ENCODE measurements at places on chromosomes 2 and 18.

DNA sequence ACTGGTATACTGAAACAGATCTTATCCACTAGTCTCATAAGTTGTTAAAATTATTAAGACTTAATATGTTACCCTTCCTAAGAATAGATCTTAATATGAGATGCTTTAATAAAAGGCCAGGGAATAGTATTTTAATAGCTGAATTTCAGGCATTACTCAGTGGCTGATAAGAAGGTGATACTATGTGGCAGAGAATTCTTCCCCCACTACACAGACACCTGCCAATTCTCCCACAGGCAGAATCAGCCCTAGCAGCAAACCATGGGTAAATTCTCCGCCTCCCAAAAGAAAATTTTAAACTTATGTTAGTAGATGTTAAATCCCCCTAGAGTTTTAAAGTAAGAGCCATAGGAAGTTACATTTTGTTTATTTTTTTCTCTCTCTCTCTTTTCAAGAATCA is 888.8 kb downstream of the LRP1B start:
- no peak for DNase-seq

- DNase-seq, result no peak
These were observed 20.0 kb upstream of the LANCL1 start for GRCh38 chr2:210496512-210496911.

DNA sequence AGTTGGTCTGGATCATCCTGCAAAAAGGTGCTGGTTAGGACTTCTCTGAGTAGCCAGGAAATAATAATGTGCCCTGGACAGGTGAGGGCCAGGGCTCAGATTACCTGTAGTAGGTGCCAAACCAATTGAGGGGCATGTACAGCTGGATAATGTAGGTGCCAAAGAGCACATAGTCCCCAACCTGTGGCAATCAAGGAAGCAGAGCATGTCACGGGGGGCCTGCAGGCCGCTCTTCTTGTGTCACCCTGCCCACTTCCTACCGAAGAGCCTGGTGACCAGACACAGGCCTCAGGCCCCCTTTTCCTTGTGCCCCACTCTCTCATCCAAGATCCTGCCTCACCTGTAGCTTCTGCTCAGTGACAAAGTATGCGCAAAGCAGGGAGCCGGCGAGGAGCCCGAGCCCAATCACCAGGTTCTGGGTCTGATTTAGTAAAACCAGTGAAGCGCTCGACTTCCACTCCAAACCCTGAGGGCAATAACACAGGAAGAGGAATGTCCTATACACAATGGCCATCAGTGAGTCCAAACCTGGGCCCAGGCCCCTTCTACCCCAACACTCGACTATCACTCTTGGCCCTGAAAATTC is 5.2 kb downstream of the ABCB6 start:
- no peak for DNase-seq

GRCh38 chr2:131580187-131580586 is 52.5 kb downstream of the CCDC74A start:
- no peak for DNase-seq

DNA sequence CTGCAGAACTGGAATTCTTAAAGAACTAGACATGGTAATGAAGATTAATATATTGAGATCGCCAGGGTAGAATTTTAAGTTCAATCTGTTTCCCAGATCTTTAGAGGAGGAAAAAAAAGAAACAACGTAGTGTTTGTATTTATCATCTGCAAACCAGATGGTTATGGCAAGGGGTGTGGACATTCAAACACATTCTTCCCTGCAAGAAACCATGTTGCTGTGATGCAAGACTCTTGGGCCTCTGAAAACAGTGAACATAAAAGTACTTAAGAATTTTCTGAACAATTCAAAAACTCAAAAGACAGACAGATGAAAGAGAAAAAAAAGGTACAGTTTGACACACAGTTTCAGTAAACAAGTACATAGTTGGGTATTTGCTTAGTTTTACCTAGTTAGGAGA is 35.6 kb downstream of the COL5A2 start:
- no peak for DNase-seq

DNA sequence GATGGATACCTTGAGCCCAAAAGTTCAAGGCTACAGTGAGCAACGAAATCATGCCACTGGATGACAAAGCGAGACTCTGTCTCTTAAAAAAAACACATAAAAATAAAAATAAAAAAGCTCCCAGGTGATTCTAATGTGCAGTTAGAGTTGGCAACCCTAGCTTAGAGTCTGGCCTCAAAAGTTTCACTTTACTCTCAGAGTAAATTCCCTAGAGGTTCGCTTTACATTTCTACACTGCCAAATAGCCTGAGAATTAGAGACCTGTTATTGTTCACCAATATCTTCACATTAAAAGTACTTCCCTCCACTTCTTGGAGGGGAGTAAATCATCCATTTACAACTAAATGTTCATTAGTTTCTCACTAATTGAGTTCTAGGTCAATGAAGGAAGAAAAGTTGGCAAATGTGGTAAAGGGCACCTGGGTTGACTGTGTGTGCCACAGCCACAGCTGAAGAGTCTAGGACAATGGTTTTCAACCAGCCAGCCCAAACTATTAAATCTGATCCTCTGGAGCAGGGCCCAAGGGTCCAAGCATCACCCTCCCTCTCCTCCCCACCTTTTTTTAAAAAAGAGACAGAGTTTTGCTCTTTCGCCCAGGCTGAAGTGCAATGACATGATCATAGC is 15.2 kb upstream of the TMEM37 start:
- DNase-seq, result no peak

DNA sequence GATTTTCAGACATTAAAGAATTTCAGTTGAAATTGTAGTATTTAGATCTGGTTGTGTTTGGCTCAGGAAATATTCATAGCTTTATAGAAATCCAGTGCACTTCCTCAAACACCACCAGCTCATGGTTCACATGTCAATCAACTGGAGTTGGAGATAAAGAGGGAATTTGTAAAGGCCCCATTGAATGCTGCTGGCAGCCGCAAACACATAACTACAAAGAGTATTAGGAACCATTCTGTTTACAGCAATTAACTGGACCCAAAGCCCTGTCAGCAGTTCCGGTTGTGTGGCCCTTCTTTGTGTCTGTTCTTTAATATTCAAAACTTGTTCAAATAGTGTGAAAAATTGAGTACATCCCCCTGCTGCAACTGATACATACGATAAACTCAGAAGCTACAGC is 107.4 kb upstream of the LRRTM4 start:
- DNase-seq, result no peak
